ENCODE measurements at places on chromosomes 4 and X. TPM values are rescaled to one million over a fixed set of nuclear protein-coding genes. Genes with fewer than 3 reads are reported as not detected.

GRCh38 chr4:32196950-32197688 is 1477.0 kb downstream of the PCDH7 start:
- no peak overlapping the region for H3K27ac ChIP-seq
- no peak overlapping the region for H3K4me3 ChIP-seq
- no peaks in the 10 kb centered on the region for H3K4me1 ChIP-seq
- no peaks in the 10 kb centered on the region for H3K27me3 ChIP-seq
- DNase-seq = no peak

DNA sequence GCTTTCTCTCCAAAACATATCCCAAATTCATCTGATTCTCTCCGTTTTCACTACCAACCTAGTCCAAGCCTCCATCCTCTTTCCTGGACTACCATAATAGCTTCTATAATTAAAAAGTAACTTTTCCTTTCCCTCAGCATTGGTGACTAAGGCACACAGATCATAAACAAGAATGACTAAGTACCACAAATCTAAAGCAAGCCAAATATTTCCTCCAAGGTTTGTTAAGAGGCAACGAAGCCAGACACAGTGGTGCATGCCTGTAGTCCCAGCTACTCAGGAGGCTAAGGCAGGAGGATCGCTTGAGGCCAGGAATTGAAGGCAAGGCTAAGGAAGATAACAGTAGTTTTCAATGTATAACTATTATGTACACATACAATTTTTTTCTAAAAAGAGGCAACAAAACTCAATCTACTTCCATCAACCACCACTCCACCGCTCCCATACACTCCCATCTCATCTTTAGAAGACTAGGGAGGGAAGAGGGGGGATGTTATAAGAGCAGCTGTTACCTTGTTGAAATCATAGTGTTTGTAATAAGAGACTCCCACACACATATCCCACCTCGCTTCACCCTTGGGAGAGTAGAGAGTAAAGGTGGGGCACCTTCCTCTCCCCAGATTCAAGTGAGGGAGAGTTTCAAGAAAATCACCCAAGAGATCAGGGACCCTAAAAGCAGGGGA is 4.2 kb upstream of the JCHAIN start:
- H3K36me3 ChIP-seq = no peaks in the 10 kb centered on the region
- H3K27ac ChIP-seq = no peak overlapping the region
- DNase-seq = peak; percentile 46
- no peaks in the 10 kb centered on the region for H3K27me3 ChIP-seq
- peaks cover 27% of the 10 kb centered on the region for H3K4me1 ChIP-seq

GRCh38 chr4:125639182-125639621 is 324.4 kb downstream of the FAT4 start:
- H3K36me3 ChIP-seq = no peaks in the 10 kb centered on the region
- peaks cover 9% of the 10 kb centered on the region for H3K4me1 ChIP-seq
- H3K27me3 ChIP-seq = no peaks in the 10 kb centered on the region
- H3K4me3 ChIP-seq = peak overlapping the region; percentile 5

DNA sequence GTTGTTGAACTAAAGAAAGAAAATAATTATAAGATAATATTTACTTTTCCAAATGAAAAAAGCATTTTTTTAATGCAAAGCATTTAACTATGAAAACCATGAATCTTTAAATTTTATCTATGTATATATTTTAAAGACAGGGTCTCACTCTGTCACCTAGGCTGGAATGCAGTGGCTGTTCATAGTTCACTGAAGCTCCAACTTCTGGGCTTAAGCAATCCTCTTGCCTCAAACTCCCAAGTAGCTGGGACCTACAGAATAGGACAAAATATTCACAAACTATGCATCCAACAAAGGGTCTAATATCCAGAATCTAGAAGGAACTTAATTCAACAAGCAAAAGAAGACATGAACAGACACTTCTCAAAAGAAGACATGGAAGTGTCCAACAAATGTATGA is 55.9 kb upstream of the ALB start:
- H3K27me3 ChIP-seq = peaks cover 11% of the 10 kb centered on the region
- no peak overlapping the region for H3K4me3 ChIP-seq
- no peak overlapping the region for H3K27ac ChIP-seq
- DNase-seq = no peak
- no peaks in the 10 kb centered on the region for H3K4me1 ChIP-seq
- no peaks in the 10 kb centered on the region for H3K36me3 ChIP-seq

DNA sequence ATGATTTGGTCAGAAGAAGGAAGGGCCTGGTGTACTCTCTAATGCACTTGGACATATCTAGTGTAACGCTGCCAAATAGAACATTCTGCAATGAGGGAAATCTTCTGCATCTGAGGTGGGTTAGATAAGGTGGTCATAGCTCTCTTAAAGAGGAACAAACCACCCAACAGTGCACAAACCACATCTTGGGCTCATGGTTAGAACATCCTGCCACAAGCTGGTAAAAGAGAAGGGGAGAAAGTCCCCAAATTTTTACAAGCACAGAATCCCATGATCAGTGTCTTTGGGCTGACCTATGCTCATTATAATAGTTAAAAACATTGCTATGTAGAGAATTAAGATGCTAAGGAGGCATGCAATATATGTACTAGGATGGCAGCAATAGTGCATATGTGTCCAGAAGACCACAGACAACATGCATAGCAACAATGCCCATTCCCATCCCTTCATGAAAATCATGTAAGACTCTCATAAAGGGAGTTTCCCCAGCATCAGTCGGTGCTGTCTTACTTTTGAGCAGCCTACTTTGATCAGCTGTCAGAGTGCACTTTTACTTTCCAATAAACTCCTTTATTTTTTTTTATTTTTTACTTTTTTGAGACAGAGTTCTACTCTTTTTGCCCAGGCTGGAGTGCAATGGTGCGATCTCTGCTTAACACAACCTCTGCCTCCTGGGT is 99.7 kb upstream of the SLC7A11 start:
- no peak overlapping the region for H3K27ac ChIP-seq
- DNase-seq = no peak
- no peaks in the 10 kb centered on the region for H3K36me3 ChIP-seq

DNA sequence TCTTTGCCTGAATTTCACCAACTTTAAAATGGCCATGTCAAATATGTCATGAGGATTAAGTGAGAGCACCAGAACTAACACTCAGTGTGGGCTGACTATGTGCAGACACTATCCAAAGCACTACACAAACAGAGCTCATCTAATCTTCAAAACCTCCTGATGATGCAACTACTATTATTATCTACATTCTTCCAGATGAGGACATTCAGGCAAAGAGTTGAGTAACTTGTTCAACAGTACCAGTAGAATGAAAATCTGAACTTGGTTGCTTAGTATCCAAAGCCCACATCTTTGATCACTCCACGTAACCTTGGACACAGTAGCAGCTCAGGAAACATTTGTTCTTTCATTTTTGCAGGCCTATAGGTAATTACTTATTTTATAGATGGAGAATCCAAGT is 90.1 kb downstream of the ATP8A1 start:
- DNase-seq = no peak
- no peaks in the 10 kb centered on the region for H3K27me3 ChIP-seq

GRCh38 chrX:1529328-1529727 is 7.7 kb downstream of the P2RY8 start:
- no peaks in the 10 kb centered on the region for H3K27me3 ChIP-seq
- no peaks in the 10 kb centered on the region for H3K36me3 ChIP-seq
- no peak for DNase-seq

DNA sequence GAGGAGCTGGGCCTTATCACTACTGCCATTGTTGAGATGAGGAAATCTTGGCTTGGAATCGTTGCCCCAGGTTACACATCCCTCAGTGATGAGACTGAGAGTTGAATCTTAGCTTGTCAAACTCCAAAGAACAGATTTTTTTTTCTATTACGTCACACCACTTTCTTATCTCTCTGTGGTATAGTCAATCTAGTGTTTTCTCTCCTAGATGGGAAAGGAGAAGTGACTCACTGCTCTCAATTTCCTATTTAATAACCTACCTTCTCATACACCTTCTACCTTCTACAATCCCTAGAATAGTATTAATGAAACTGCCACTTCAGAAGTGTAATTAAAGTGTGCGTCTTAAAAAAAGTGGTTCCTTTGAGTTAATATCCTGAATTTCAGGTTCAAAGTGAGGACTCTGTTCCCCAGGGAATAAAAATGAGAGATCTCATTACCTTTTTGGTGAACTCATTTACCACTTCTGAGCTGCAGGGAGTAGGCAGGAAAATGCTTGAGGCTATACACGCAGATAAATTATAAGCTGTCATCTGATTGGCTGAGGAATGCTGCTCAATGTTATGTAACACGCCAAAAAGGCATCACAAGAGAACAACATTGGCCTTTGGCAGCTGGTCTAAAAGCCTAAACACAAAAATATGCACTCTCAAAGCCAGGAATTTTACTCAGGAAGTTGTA is 59.3 kb downstream of the MAD2L1 start:
- H3K36me3 ChIP-seq = no peaks in the 10 kb centered on the region
- no peak overlapping the region for H3K4me3 ChIP-seq
- H3K27ac ChIP-seq = peak overlapping the region; percentile 71
- no peaks in the 10 kb centered on the region for H3K27me3 ChIP-seq
- no peak for DNase-seq
- peaks cover 16% of the 10 kb centered on the region for H3K4me1 ChIP-seq

- no peaks in the 10 kb centered on the region for H3K27me3 ChIP-seq
- no peak overlapping the region for H3K4me3 ChIP-seq
These were observed 18.0 kb downstream of the LYAR start for GRCh38 chr4:4271912-4272311.

- H3K4me3 ChIP-seq = no peak overlapping the region
- H3K27me3 ChIP-seq = peaks cover 30% of the 10 kb centered on the region
- H3K36me3 ChIP-seq = peaks cover 9% of the 10 kb centered on the region
- peak; percentile 71 for DNase-seq
- H3K27ac ChIP-seq = no peak overlapping the region
- H3K4me1 ChIP-seq = peaks cover 14% of the 10 kb centered on the region
These were observed 41.3 kb downstream of the CPLX1 start for GRCh38 chr4:784401-785331.

DNA sequence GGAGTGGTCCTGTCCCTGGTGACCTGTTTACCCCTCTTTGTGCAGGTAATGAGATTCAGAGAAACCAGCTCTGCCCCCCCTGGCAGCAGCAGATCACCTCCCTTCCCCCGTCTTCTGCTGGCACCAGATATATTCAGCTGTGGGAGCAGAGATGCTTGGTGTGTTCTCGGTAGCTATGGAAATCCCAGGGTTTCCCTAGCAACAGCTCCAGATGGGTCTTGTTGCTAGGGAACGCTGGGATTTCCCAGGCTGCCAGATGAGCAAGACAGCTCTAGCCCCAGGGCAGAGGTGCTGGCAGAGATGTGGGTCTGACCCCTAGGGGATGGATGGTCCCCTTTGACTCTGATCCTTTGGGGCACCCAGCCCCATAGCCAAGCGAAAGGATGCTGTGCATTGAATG is 20.2 kb downstream of the CETN2 start:
- no peak overlapping the region for H3K4me3 ChIP-seq
- H3K36me3 ChIP-seq = no peaks in the 10 kb centered on the region
- H3K4me1 ChIP-seq = no peaks in the 10 kb centered on the region
- DNase-seq = no peak
- no peaks in the 10 kb centered on the region for H3K27me3 ChIP-seq

GRCh38 chr4:169898095-169898494 is 128.1 kb downstream of the MFAP3L start:
- H3K27me3 ChIP-seq = no peaks in the 10 kb centered on the region
- no peaks in the 10 kb centered on the region for H3K36me3 ChIP-seq
- H3K4me1 ChIP-seq = no peaks in the 10 kb centered on the region
- no peak overlapping the region for H3K4me3 ChIP-seq
- no peak overlapping the region for H3K27ac ChIP-seq

DNA sequence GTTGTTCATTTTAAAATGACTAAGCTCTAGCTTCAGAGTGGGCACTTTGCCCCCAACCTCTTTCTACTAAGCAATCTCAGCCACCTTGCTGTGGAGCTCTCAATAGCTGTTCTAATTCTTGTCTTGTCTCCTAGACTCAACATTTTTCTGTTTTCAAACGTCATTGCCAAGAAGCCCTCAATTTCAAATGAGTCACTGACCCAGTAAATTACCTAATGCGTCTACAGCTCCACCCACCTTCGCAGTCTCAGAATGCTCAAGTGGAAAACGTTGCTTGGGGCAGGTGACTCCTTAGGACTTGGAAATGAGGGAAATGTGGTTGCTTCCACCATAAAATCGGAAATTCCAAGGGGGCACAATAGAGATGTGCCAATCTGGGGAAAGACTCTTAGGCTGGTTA is 59.0 kb downstream of the ING2 start:
- peaks cover 8% of the 10 kb centered on the region for H3K4me1 ChIP-seq
- peaks cover 6% of the 10 kb centered on the region for H3K27me3 ChIP-seq
- no peaks in the 10 kb centered on the region for H3K36me3 ChIP-seq
- H3K4me3 ChIP-seq = no peak overlapping the region
- H3K27ac ChIP-seq = no peak overlapping the region

DNA sequence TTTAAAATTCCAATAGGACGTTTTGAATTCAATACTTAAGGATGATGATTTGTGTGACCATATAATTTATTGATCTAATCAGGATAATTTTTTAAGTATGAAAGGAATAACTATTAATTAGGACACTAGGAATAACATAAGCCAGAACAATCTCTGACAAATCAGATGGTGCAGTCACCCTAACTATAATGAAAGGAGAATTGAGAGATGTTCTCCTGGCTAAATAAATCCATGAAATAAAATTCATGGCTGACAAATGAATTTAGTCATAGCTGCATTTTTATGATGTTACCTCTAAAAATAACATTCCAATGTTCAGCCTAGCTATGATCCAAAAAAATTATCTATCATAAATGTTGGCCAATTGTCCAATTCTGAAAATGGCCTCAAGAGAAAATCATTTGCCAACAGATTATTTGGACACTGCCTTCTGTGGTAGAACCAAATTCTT is 190.6 kb upstream of the NEIL3 start:
- peaks cover 32% of the 10 kb centered on the region for H3K4me1 ChIP-seq
- H3K4me3 ChIP-seq = no peak overlapping the region
- H3K27ac ChIP-seq = peak overlapping the region; percentile 84
- no peaks in the 10 kb centered on the region for H3K27me3 ChIP-seq

GRCh38 chr4:117987464-117987863 is 46.8 kb upstream of the NDST3 start:
- H3K36me3 ChIP-seq = no peaks in the 10 kb centered on the region
- no peaks in the 10 kb centered on the region for H3K27me3 ChIP-seq
- no peak overlapping the region for H3K27ac ChIP-seq
- DNase-seq = no peak

DNA sequence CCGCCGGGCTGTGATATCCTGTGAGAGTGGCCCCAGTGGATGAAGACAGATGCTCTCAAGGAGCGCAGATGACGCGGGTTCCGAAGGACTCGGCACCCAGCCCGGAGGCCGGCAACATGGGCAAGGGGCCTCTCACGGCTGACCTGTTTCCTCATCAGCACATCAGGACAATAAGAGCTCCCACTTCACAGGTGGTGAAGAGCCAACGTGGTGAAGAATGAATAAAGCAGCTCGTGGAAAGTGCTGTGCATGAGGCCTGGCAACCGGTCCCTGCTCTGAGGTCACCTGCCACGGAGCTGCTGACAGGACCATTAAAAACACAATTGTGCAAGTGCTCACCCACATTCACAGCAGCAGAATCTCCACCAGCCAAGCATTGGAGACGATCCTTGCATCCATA is 22.9 kb downstream of the ABLIM2 start:
- no peak overlapping the region for H3K27ac ChIP-seq
- H3K4me1 ChIP-seq = no peaks in the 10 kb centered on the region
- no peak overlapping the region for H3K4me3 ChIP-seq

The KCNIP4 gene
- total RNA-seq = not detected

The PHEX gene
- 0.88 TPM for total RNA-seq

The ALAS2 gene
- not detected for total RNA-seq

The PDGFC gene
- total RNA-seq = 147 TPM

The UGT2B7 gene
- not detected for total RNA-seq

The IL21 gene
- total RNA-seq = not detected

The CT45A5 gene
- not detected for total RNA-seq

The TENM3 gene
- 68.4 TPM for total RNA-seq

The MAPK10 gene
- total RNA-seq = 12.1 TPM

The GRIA2 gene
- total RNA-seq = under 0.01 TPM
